WERI-Rb-1 (cell line): ENCODE measurements at places on chromosomes 5 and 9.

GRCh38 chr9:135615666-135616618 lies 23.4 kb downstream of the GLT6D1 start:
- DNase-seq = no peak

- DNase-seq = no peak
Measured at GRCh38 chr5:102582696-102583095, 83.9 kb upstream of the SLCO6A1 start.

GRCh38 chr5:180142021-180142765 lies 66.8 kb downstream of the RASGEF1C start:
- no peak for DNase-seq

DNA sequence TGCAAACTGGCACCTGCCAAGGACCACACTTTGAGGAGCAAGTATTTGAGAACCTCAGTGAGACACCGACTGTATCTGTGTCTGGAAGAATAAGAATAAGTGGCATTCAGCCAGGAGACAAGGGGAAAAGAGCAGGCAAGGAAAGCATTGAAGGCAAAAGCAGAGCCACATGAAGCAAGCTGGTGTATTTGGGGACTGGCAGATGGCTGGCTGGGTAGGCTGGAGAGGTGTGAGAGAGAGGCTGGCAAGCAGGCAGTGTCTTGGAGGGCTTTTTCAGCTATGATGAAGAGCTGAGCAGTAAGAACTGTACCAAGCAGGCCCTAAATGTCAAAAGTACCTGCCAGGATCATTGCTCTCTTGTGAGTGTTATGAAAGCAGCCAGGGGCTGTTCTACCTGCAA lies 14.1 kb upstream of the C5orf58 start:
- no peak for DNase-seq

DNA sequence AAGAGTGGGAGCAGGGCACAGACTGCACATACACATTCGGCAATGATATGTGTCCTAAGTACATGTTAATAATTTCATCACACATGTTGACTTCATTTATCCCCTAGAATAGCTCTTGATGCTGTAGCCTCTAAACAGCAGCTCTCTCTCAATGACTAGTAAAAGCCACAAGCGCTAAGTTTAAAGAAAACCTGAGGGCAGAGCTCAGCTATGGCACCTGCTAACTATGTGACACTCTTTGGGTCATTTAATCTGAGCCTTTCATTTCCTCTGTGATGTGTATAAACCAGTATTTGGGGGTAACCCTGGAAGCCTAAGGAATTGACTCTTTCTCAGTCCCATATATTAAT lies 140.6 kb upstream of the MOCS2 start:
- no peak for DNase-seq

- DNase-seq = no peak
Measured at GRCh38 chr5:77210091-77210963, at the start of gene PDE8B. TSS of gene PDE8B (plus strand) at chr5:77210680. CDS start at chr5:77210926, 246 bp downstream.

- DNase-seq = no peak
Measured at GRCh38 chr5:163252950-163253349, 184.4 kb upstream of the CCNG1 start.

GRCh38 chr5:62331921-62332320 lies 25.9 kb downstream of the KIF2A start:
- DNase-seq = no peak

DNA sequence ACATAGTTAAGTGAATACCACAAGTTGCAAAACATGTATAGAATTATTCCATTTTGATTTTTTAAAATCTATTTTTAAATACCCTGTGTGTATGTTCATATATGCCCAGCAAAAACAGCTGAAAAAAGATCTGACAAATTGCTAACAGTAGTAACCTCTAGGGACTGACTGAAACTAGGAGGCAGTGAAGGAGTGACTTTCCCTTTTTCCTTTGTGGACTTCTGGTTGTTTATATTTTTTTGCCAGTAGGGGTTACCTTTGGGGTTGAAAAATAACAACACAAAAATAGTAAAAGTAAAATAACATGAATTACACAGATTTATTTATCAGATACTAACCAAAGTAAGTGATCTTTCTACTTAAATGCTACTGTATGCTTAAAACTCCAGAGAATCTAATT lies 2.9 kb downstream of the MEGF9 start:
- DNase-seq = no peak

DNA sequence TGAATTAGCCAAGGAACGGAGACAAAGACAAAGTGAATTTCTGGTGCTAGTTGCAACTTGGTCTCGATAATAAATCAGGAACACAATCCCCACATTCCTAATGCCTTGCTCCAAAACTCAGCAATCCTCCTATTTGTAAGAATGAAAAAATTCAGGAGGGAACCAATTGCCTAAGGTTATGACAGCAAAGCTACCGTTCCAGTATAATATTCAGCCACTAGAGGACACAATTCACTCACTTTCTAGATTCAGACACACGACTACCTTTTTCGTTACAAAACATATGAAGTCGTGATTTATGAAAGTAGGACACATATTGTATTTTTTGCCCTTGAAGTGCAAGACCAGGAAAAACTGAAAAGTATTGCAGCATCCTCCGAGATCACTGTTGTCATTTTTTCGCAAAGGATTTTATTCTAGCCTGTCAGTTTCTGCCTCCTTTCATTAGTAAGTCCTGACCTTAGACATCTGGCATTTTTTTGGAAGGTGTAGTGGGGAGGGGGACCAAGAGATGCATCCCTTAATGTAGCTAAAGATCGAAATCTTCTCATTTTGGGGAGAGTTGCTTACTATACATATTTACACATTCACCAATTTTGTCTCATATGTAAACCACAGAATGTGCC lies 133.1 kb downstream of the DOCK8 start:
- no peak for DNase-seq

GRCh38 chr5:56170557-56170956 lies 62.6 kb downstream of the ANKRD55 start:
- DNase-seq = no peak

- DNase-seq = no peak
Measured at GRCh38 chr5:130759061-130759460, 406.0 kb downstream of the HINT1 start.

DNA sequence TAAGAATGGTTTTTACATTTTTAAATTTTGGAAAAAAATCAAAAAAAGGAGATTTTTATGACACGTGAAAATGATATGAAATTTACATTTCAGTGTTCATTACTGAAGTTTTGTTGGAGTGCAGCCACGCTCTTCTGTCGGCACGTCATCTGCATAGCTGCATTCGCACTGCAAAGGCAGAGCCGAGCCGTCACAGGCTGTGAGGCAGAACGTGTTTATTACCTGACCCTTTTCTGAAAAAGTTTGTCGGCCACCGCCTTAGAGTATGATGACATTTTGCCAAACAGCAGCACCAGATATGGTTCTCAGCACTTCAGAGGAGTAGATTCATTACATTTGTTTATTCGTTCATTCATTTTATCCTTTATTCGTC lies 24.1 kb downstream of the HRH2 start:
- DNase-seq = no peak

GRCh38 chr5:142644640-142645361 lies 41.1 kb downstream of the FGF1 start:
- DNase-seq = peak; percentile 33

- no peak for DNase-seq
Measured at GRCh38 chr9:34986540-34987047, 3.0 kb upstream of the DNAJB5 start.

DNA sequence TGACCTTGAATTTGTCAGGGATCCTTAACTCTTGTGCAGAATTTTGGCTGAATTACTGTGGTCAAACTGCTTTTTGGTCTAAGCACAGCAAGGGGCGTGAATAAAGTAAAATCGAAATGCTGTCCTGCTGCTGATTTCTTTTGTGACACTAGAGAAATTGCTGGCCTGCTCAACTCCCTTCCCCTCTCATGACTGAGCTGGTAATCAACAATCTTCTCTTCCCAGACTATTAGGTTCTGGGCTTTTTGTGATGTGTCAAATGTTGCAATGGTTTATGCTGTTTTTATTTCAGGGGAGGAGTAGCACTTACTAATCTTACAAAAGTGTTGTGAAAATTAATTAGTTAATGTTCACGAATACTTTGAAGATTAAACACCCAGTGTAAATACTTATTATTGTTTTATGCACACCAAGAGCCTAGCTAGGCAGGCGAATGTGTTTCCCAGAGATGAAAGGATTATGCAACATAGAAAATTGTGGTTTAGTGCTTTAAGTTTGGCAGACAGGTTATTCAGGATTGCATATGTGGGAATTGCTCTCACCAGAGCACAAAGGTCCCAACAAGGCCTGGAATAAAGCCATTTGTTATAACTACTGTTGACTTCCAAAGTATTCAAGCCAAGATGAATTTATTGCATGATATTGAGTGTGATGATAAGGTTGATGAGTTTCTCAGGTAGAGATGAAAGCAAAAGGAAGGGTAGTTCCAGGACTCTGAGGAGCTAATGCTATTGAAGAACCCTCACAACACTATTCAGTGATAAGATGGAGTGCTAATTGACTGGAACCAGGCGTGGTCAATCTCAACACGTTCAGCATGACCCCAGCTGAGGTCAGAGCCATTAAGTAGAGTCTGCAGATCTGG lies 280.7 kb upstream of the ZNF608 start:
- no peak for DNase-seq

GRCh38 chr5:74212336-74212735 lies 428.2 kb downstream of the ENC1 start:
- peak; percentile 63 for DNase-seq

- no peak for DNase-seq
Measured at GRCh38 chr9:104682642-104683041, 11.7 kb upstream of the OR13D1 start.

- DNase-seq = no peak
Measured at GRCh38 chr5:173868096-173868880, 19.9 kb upstream of the CPEB4 start.

DNA sequence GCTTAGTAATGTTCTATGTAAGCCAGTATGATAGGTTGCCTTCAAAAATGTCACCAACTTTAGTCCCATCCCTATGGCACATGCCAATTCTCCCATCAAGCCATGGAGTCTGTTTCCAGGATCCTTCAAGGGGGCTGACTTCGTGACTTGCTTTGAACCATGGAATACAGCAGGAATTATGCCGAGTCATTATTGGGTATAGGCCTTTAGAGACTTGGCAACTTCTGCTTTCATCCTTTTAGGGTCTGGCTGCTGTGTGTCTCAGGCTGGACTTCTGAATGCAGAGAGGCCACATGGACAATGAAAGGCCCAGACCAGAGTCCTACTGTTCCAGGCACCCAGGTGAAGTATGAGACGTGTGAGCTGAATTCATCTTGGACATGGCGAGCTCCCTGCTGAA lies 109.8 kb downstream of the DENND1A start:
- no peak for DNase-seq

- no peak for DNase-seq
Measured at GRCh38 chr9:1554081-1555035, 460.8 kb upstream of the SMARCA2 start.

- no peak for DNase-seq
Measured at GRCh38 chr9:5909976-5910375, 19.3 kb downstream of the MLANA start.

DNA sequence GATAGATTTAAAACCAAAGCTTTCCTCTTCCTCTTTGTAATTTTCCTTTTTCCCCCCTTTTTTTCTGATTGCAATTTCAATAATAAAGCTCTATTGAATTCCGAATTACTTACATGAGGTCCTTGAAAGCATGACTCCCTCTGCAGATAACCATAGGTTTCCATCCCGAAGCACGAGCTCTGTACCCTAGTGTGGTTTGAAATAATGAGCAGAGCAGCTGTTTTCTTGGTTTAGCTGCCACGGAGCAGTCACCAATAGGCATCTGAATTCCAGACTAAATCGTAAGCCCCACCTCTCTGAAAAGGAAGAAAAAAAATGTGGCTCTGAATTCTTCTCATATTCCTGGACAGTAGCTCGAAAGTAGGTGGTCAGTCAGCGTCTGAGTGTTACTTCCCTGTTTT lies 18.5 kb upstream of the GNE start:
- no peak for DNase-seq

DNA sequence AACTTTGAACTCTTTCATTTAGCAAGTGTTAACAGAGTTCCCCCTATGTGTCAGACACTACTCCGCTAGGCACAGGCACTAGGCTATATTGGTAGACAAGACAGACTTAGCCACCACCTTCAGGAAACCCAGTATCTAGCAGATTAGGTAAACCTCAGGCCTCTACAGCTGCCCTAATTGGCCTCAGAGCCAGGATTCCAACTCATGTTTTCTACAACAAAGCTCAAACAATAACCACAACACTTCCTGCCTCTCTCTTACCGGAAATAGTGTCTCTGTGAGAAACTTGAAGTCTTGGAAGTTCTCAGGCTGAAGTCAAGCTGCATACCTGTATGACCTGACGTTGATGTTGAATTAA lies 116.6 kb upstream of the SLC44A1 start:
- no peak for DNase-seq

DNA sequence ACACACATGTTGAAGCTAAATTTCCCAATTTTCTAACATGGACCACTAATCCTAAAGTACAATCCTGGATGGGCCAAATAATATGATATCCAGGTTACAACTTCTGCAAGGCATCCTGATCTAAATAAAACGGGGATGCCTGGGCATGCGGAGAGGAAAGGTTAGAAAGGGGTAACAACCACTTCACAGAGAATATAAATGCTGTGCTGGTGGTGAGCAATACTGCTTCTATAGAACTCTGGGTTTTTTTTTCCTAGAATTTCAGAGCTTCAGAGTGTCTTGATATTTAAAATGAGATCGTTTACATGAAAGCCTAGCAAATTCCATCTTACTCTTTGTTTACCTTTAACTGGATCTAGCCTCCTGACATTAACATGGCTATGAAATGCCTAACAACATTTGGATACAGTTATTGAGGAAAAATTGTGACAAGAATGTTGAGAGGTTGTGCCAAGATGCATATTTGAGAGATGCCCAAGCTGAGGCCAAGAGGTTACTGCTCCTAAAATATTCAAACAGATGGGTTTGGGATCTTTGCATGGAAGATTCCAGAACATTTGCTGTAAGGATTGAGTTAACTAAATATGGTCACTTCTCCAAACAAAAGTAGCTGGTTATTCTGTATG lies 22.4 kb downstream of the TNFAIP8 start:
- no peak for DNase-seq

DNA sequence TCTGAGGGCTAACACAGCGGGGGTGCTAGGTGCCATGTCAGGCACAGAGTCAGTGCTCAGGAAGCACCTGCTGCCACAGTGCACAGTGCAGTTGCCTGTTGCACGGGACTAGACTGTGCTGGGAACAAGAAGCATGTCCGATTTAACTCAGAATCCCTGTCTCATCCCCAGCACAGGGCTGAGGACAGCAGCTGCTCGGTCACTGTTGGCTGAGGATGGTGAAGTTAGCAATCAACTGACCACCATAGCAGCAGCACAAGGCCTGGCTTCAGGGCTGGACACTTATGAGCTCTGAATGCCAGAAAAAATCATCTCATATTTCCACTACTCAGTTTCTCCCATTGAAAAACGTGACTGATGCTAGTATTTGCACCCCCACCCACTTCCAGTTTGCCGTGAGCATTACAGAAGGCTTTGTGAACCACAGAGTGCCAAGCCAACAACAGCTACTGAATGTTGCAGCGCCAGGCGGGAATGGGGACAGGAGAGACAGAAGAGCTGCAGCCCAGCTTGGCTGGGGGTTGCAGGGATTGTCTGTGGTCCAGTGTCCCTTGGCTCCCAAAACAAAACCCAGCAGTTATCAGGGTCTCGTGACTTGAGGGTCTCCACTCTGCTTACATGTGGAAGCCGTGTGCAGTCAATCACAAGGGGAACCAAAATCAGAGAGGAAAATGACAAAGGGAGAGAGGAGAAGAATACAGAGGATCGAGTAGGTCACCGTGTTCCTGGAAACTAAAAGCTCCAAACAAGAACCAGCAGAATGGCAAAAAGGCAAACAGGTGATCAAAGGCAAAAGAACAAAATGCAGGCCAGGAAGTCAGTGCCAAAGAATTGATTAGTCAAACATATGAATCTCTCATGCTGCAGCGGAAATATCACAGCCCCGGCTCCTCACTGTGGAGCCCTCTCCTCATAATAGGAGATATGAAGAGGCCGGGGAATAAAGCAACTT lies 155.6 kb downstream of the CRB2 start:
- DNase-seq = no peak
